ENCODE measurements at places on chromosomes 4 and X.

DNA sequence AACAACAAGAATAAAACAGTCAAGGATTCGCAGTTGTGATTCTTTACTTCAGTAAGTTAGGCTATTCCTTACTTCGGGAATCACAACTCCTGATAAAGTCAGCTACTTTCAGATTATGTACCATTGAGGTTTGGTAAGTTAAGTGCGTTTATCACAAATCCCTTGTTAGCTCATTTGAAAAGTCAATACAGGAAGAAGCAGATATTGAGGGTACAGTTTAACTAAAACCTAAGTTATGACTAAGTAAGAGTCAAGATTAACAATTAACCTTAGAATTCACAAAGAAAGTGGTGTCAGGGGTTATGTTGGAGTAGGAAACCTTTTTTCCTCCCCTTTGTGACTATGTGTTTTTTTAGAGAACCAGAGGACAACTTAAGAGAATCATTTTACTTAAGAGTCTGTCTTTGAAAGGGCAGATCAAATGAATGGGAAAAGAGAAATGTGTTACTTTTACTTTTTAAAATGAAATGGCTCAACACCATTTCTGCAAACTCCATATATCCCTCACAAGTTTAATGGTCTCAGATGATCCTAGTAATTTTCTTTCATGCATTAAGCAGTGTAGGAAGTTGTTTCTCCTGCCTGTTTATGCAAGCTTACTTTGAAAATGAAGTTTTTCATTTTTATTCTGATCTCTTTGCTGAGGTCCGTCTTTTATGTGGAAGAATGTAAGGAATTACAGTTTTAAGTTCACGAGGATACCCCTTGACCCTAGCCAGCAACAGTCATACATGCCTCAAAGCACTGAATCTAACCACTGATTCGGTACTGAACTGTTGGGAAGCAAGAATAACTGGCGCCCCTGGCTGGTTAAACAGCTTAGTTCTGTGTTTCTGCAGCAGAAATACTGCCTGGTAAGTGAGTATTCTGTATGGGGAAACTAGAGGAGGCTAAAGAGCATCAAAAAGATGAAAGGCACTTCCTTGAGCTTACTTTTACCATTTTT is 211.7 kb downstream of the SLC4A4 start:
- no peak for DNase-seq

GRCh38 chr4:112287258-112287989 is 1.7 kb upstream of the TIFA start:
- DNase-seq: no peak

- DNase-seq: no peak
Observed at GRCh38 chr4:6316461-6317003, 46.9 kb downstream of the WFS1 start.

- no peak for DNase-seq
Observed at GRCh38 chr4:136156947-136157346, 1375.3 kb downstream of the PCDH18 start.

GRCh38 chr4:6917461-6918271 is 8.0 kb downstream of the TBC1D14 start:
- DNase-seq: no peak

GRCh38 chrX:111652719-111653118 is 28.3 kb upstream of the ALG13 start:
- DNase-seq: no peak

DNA sequence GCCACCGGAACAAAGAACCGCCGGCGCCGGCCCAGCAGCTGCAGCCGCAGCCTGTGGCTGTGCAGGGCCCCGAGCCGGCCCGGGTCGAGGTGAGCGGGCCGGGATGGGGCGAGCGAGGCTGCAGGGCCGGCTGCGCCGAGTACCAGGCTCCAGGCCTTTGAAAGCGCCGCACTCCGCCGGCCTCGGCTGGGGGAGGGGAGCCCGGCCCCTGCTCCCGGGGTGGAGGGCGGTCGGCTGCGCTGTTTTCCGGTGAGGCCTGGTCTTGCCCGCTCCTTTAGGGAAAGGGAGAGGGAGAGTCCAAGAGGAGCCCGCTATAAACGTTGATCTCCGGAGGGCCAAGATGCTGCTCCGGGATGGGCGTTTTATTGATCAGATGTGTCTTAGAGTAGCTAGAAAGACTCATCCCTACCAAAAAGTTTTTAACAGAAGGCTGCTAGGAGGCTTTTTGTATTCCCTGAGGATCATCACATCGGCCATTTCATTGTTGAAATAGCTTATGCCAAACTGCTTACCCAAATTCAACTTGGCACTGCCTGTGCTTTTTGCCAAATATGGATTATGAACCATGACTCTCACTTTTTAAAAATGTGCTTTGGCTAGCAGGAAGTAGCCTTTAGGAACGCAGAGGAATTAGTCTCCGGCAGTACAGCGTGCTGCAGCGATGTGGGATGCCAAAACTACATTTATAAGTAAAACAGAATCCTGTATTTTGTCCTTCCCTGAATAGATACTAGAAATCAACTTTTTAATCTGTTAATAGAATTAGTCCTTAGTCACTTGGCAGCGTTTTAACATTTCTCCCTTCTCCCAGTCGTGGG is 760 bp downstream of the TMEM165 start:
- DNase-seq: peak; percentile 6

- no peak for DNase-seq
Observed at GRCh38 chrX:42241421-42241820, 318.1 kb upstream of the CASK start.

Data from effector memory CD4-positive, alpha-beta T cell (primary cell).